ENCODE measurements at places on chromosomes 6 and 20.

- DNase-seq, result no peak
Observed at GRCh38 chr20:59831916-59832270, 101.5 kb downstream of the SYCP2 start.

DNA sequence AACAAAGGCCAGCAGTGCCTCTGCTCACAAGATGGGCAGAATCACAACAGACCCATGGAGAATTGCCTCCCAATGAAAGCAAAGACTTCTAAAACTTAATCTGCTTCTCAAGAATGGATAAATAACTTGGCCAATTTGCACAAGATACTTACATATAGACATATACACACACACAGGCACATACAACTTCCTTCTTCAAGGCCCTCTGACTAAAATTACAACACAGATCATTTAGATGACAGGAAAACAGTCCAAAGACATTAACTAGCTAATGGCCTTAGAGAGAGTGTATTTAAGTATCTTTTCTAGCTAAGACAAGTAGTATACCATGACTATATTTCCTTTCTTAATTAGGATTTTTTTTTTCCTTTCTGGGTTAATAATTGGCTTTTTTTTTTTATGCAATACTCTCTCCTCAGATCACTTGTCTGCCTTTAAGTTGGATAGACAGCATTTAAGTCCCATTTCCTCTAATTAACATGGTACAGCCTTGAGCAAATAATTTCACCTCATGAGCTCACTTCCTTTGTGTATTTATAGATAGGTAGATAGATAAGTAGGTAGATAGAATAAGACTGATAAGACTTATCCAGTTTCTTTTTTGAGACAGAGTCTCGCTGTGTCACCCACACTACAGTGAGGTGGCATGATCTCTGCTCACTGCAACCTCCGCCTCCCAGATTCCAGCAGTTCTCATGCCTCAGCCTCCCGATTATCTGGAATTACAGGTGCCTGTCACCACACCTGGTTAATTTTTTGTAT, 70.0 kb downstream of the NRSN1 start:
- no peak for DNase-seq

- DNase-seq, result no peak
Observed at GRCh38 chr6:124200661-124201060, 397.0 kb downstream of the NKAIN2 start.

- no peak for DNase-seq
Observed at GRCh38 chr6:53461041-53461656, 83.8 kb downstream of the GCLC start.

DNA sequence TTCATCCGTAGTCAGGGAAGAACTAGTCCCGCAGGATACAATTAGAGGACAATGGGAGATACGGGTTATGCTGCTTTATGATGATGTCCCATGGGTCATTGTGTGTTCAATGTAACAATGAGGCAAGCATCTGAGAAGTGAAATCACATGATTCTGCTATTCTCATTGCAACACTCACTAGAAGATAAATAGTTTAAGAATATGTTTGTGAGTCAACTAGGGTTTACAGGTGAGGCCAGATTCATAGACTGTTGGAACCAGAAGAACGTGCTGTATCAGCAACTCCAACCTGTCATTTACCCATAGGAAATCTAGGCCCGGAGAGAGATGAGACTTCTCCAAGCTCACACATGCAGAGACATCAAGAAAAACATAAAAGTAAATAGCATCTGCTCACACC, 80.8 kb downstream of the SCML4 start:
- DNase-seq, result no peak

GRCh38 chr6:56370561-56371211, 123.3 kb upstream of the COL21A1 start:
- peak; percentile 82 for DNase-seq

GRCh38 chr20:57013741-57014140, 252.7 kb downstream of the BMP7 start:
- no peak for DNase-seq

DNA sequence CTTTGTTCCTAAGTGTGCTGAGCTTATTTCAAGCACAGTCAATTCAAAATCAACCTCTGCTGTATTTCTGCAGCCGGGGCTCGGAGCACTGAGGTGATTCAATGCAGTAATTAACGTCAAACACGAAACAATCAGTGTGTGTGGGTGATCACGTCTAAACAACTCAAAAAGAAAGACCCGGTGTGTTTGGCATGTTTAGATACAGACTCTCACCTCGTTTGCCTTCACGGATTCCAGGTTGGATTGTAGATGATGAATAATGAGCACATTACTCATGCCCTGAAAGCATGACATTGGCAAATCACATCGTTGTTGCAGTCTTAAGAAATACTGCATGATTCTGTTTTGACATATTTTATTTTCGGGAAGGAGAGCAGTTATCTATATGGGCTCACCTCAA, 231.0 kb downstream of the QKI start:
- DNase-seq, result peak; percentile 42

- no peak for DNase-seq
Observed at GRCh38 chr6:142695016-142695415, 250.0 kb downstream of the HIVEP2 start.
